ENCODE measurements at places on chromosomes 13 and 19.

DNA sequence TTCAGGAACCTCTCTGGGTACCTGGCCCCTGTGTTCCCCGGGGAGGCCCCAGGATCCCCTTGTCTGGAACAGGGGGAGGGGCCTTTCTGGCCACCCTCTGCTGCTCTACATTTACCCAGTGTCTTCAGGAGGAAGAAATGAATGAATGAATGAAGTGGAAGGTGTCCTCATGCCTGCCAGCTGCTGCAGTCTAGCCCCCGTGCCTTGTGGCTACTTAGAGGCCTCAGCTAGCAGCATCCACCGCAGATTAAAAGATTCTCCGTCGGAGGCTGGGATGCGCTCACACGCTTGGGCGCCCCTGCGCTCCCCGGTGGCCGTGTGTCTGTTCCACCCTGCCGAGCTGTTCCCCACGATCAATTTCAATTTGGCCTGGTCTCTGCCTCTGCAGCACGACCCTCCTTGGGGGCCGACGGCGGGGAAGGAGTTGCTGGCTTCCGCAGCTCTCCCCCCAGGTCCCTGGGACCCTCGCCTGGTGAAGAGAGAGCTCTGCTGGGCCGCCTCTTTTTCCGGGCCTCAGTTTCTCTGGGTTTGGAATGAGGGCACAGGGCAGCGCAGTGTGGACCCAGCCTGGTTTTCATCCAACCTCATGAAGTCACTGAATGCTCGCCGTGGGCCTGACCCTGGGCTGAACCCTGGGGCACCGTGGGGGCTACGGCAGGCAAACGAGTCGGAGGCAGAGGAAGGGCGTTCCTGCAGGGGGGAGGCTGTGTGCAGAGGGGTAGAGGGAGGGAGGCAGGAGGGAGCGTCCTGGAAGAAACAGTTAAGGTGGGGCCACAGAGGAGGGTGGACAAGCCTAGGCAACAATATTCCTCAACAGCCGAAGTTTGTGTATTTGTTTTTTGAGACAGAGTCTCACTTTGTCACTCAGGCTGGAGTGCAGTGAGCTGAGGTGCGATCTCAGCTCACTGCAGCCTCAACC, 28.3 kb downstream of the EFNA2 start:
- no peak for DNase-seq

DNA sequence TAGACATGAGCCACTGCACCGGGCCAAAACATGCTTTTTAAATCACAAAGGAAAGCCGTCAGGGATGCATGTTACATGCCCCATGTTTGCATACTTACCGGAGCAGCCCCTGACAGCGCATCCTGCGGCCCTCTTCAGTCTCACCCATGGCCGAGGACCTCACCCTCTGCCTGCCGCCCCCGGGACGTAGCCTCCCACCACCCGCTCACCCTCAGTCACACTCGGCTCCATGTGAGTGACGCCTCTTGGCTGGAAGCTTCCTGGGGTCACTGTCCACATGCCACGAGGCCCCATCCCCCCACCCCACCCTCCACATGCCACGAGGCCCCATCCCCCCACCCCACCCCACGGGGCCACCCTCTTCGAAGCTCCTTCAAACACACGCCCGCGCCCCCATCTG, 46.1 kb upstream of the SPACA7 start:
- no peak for DNase-seq

DNA sequence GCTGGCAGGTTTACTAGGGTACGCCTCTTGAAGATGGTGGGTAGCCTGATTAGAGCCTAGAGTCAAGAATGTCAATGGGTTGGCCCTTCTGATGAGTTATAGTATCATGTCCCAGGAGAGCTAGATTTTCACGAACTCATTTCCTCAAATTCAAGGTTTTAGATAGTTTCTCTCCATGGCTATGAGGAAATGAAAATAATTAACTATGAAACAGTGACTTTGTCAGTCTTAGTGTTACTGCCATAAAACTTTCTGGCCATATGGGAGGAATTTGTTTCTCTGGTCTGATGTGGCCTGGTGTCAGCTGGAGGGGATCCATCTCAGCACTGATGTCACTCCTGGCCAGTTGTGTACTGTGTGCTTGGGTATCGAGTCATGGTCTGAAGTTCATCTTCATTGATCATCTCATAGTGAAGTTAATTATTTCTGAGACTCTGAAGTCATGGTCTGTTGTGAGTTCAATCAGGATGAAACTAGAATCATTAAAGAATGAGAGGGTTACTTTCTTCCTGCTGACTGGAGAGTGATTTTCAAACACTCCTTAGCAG, 49.4 kb upstream of the TNFSF11 start:
- DNase-seq: no peak

DNA sequence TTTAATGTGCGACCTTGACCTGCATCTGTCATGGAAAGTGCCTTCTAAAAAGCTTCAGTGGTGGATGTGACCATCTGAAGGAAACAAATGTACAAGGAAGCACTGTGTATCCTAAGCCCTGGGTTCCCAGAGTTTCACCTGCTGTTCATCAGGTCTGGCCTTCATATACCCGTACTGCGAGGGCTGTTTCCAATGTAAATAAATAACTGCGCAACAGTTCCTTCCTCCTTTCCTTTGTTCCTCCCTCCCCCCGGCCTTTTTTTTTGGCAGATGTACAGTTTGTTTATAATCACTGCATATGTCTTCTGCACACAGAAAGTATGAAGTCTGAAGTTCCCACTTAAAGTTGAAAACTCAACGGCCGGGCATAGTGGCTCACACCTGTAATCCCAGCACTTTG, 5.2 kb downstream of the FAAP24 start:
- no peak for DNase-seq

GRCh38 chr19:47274891-47275761, 441 bp downstream of the INAFM1 start:
- DNase-seq: no peak

DNA sequence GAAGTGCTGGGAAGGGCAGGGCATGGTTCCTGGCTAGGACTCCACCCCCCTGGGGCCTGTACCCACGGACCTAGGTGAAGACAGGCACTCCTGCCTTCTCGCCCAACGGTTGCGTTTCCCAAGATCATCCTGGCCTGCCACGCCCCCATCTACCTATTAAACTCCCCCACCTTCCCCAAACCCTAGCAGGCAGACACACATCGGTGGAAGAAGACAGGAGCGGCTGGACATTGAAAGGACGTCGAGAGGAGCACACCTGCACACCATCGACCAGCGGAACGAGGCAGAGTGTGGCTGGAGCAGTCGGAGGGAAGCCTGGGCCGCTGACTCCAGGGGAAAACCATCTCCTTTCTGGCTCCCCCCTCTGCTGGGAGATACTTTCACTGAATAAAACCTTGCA, 45.6 kb upstream of the ALOX5AP start:
- no peak for DNase-seq

GRCh38 chr13:20715330-20715712, 11.8 kb downstream of the IL17D start:
- no peak for DNase-seq

DNA sequence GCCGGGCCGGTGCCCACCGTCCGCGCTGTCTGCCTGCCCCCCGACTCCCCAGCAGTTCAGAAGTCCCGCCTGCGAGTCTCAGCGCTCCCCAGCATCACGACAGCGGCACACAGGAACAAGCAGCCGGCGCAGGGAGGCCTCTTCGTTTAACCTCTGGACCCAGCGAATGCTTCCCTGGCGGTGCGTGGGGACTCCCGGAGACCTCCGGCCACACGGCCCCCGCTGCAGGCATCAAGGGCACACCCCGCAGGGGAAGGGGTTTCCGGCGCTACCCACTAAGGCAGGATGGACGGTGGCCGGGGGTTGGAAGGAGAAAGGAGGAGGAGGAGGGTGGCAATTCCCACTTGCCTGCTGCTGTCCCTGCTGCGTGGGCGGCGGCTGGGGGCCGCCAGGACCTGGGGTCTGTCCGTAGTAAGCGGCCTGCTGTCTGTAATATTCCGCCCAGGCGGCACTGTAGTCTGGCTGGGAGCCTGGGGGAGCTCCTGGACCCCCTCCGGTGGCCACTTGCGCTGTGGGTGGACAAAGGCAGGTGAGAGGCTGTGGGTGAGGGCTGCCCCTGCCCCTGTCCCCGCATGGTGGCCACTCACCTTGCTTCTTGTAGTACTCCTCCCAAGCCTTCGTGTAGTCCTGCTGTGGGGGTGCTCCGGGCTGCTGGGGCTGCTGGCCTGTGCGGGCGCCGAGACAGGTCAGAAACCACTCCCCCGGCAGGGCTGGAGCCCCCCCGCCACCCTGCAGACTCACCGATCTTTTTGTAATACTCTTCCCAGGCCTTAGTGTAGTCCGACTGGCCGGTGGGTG, 9.6 kb downstream of the KHSRP start:
- DNase-seq: no peak

GRCh38 chr13:22102271-22102670, 431.4 kb downstream of the FGF9 start:
- no peak for DNase-seq

DNA sequence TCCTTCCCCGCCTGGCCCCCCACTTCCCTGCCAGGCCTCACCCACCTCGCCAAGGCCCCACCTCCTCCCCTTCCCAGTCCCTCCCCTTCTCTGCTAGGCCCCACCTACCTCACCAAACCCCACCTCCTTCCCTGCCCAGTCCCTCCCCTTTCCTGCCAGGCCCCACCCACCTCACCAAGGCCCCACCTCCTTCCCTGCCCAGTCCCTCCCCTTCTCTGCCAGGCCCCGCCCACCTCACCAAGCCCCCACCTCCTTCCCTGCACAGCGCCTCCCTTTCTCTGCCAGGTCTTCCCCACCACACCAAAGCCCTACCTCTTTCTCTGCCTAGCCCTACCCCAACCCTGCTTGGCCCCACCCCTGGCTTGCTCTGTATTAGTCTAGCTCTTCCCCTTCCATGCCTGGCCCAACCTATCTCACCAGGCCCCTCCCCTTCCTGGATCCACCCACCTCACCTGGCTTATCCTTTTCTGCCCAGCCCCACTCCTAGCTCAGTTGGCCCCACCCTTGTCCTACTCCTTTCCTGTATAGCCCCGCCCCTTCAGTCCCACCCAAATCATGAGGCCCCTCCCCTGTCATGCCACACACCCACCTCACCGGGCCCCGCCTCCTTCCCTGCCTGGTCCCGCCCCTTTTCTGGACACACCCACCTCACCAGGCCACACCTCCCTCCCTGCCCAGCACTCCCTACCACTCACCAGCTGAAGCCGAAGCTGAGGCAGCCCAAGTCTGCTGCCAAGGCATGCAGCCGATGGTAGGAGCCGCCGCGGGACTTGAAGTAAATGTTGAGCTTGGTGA, 16.2 kb downstream of the CERS1 start:
- DNase-seq: peak; percentile 46
